ENCODE measurements at places on chromosomes 7 and 10. TPM values are rescaled to one million over a fixed set of nuclear protein-coding genes. Genes with fewer than 3 reads are reported as not detected.

Gene DNAH11
- 0.45 TPM for total RNA-seq

Gene FBXO24
- 0.45 TPM for total RNA-seq

Gene PPP1R3C
- 39.1 TPM for total RNA-seq

Gene CRTAC1
- total RNA-seq, result not detected

Gene VTI1A
- total RNA-seq, result 222 TPM

Gene COL1A2
- 30.9 TPM for total RNA-seq

Gene NEUROD6
- total RNA-seq, result not detected

DNA sequence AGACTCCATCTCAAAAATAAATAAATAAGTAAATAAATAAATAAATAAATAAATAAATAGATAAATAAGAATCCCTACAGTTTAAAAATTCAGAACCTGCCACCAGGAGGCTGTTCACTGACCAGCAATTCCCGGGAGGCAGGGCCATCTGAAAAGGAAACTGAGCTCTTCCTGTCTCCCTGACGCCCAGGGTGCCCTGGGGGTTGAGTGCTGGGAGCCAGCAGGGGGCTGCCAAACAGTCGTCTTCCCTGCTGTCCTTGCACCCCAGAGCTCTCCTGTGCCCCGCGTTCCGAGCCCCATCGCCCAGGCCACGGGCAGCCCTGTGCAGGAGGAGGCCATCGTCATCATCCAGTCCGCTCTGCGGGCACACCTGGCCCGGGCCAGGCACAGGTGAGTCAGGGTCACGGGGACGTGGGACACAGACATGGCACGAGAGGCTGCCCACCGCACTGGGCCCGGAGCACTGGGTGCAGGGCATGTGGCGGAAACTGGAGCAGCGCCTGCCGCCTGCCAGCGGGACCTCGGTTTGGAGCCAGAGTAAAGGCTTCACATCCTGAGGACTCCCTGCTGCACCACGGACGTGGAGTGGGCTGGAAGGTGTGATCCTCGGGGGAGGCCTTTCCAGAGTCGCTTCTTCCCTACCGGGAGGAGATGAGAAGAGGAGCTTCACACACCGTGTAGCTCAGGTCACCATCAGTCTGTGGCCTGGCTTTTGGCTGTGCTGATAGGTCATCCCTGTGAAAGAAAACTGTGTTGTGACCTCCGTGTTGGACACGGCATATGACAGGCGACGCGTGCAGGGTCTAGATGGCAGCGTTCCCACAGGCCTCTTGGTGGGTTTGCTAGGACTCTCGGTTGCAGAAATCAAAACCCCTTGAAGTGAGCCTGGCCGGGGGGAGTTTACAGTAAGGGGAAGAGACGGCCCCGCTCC, 25.9 kb upstream of the TTYH3 start:
- H3K4me1 ChIP-seq, result no peaks in the 10 kb centered on the region
- no peak for DNase-seq
- peaks cover 49% of the 10 kb centered on the region for H3K36me3 ChIP-seq
- H3K4me3 ChIP-seq, result no peak overlapping the region

GRCh38 chr7:139680676-139681462, 96.9 kb downstream of the HIPK2 start:
- H3K4me1 ChIP-seq, result peaks cover 61% of the 10 kb centered on the region

- H3K27me3 ChIP-seq, result no peaks in the 10 kb centered on the region
- no peaks in the 10 kb centered on the region for H3K36me3 ChIP-seq
- DNase-seq, result peak; percentile 53
- H3K4me3 ChIP-seq, result no peak overlapping the region
- no peaks in the 10 kb centered on the region for H3K4me1 ChIP-seq
- no peak overlapping the region for H3K27ac ChIP-seq
Observed at GRCh38 chr7:2873686-2874551, 29.8 kb upstream of the GNA12 start.

- no peaks in the 10 kb centered on the region for H3K36me3 ChIP-seq
- no peak for DNase-seq
- no peaks in the 10 kb centered on the region for H3K27me3 ChIP-seq
- peak overlapping the region; percentile 80 for H3K4me3 ChIP-seq
- peak overlapping the region; percentile 73 for H3K27ac ChIP-seq
Observed at GRCh38 chr7:102432442-102433218, 745 bp upstream of the ORAI2 start.

GRCh38 chr7:43232366-43232765, 119.9 kb downstream of the HECW1 start:
- H3K36me3 ChIP-seq, result no peaks in the 10 kb centered on the region
- no peak for DNase-seq
- no peak overlapping the region for H3K4me3 ChIP-seq

DNA sequence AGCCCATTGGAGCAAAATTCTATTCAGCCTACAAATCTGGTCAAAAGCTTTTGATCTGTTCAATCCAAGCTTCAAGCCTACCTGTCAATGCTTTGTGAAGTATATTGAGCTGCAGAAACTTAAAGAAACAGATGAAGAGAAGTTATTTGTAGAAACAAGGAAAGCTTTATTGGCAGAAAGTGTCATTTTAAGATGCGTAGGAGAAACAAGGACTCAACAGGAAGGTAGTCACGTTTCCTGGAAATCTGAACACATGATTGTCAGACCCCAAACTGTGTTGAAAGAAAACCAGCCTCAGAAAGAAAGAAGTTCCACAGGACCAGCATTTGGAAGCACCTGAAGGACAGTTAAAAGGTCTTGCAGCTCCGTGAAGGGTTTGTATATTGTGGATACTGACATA, 34.8 kb upstream of the PURB start:
- no peak overlapping the region for H3K4me3 ChIP-seq
- H3K27ac ChIP-seq, result no peak overlapping the region
- no peaks in the 10 kb centered on the region for H3K36me3 ChIP-seq
- no peaks in the 10 kb centered on the region for H3K27me3 ChIP-seq
- H3K4me1 ChIP-seq, result no peaks in the 10 kb centered on the region
- DNase-seq, result no peak

GRCh38 chr10:75159519-75159918, 48.1 kb downstream of the SAMD8 start:
- DNase-seq, result no peak
- H3K27me3 ChIP-seq, result no peaks in the 10 kb centered on the region
- peaks cover 6% of the 10 kb centered on the region for H3K4me1 ChIP-seq
- H3K4me3 ChIP-seq, result no peak overlapping the region

- no peaks in the 10 kb centered on the region for H3K27me3 ChIP-seq
- no peak overlapping the region for H3K4me3 ChIP-seq
- no peak overlapping the region for H3K27ac ChIP-seq
- H3K36me3 ChIP-seq, result no peaks in the 10 kb centered on the region
- no peak for DNase-seq
Observed at GRCh38 chr10:104351061-104351702, 2.5 kb upstream of the CFAP58 start.

- no peaks in the 10 kb centered on the region for H3K27me3 ChIP-seq
- H3K27ac ChIP-seq, result no peak overlapping the region
- H3K4me3 ChIP-seq, result no peak overlapping the region
- H3K4me1 ChIP-seq, result no peaks in the 10 kb centered on the region
- H3K36me3 ChIP-seq, result no peaks in the 10 kb centered on the region
Observed at GRCh38 chr7:67496589-67496988, 500.0 kb downstream of the TYW1 start.

DNA sequence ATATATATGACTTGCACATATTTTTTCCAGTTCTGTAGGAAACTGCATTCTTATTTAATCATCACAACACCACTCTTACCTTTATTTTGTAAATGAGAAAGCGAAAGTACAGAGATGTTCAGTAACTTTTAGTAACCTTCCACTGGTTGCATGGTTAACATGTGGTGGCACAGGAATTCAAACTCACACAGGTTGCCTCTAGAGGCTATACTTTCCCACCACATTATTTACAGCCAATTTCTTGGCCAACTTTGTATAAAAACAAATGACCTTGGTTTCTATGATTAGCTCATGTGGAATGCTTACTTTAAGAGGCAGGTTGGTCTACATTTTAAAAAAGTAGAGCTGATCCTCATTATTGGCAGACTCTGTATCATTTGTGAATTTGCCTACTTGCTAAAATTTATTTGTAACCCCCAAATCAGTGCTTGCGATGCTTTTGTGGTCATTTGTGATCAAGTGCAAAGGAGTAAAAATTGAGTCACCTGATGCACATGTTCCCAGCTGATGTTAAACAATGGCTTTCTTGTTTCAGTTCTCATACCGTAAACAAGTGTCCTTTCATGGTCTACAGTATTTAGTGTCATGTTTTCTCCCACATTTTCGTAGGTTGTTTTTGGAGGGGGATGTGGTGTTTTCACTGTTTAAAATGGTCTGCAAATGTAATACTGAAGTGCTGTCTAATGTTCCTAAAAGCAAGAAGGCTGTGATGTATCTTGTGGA, 14.8 kb downstream of the BBS9 start:
- no peaks in the 10 kb centered on the region for H3K27me3 ChIP-seq
- no peak overlapping the region for H3K27ac ChIP-seq
- H3K36me3 ChIP-seq, result no peaks in the 10 kb centered on the region
- no peak for DNase-seq

GRCh38 chr7:125118444-125118843, 188.8 kb upstream of the POT1 start:
- H3K27ac ChIP-seq, result no peak overlapping the region
- no peak for DNase-seq
- no peak overlapping the region for H3K4me3 ChIP-seq

DNA sequence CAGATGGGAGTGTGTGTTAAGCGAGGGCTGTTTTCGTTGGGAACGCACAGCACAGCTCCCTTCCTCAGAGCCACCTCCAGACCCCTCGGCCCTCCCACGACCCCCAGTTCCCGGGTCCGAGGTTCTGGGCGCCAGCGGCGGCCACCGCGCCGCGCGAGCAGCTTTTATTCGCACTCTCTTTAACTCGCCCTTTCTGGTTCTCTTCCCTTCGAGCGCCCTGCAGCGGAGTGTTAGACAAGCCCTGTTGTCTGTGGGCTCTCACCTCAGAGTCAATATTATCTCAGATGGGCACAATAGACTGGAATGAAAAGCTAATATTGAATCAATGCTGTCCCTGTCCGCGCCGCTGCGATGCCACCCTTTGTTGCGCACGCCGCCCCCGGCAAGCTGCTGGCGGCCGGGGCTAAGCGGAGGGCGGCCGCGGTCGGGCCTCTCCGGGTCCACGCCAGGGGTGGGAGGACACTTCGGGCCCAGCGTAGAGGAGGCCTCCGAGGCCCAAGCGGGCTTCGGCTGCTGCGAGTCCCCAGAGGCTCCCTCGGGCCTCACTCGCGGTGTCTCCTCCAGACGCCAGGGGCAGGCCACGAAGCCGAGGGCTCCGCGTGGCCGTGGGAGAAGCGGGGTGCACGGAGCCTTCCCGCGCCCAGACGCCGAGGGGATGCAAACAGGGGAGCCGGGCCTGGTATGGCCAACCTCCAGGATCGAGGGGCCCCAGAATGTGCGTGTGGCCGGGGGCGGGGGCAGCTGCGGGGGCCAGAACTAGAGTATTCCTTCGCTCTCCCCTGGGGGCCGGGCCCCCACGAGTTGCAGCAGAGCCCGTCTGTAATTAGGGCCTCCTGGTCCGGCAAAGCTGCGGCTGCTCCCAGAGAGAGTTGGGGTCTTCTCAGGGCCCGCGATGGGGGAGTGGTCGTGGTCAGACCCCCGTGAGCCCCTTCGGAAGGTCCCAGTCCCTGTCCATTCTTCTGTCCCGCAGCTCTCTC, 7.9 kb upstream of the EMX2 start:
- H3K36me3 ChIP-seq, result no peaks in the 10 kb centered on the region
- DNase-seq, result no peak
- no peak overlapping the region for H3K4me3 ChIP-seq
- H3K27me3 ChIP-seq, result peaks cover 99% of the 10 kb centered on the region
- H3K4me1 ChIP-seq, result peaks cover 23% of the 10 kb centered on the region

GRCh38 chr10:31346953-31347352, 27.9 kb downstream of the ZEB1 start:
- H3K4me1 ChIP-seq, result peaks cover 69% of the 10 kb centered on the region
- H3K27me3 ChIP-seq, result no peaks in the 10 kb centered on the region
- H3K27ac ChIP-seq, result no peak overlapping the region
- no peak for DNase-seq

GRCh38 chr7:54881816-54882520, 123.0 kb upstream of the SEC61G start:
- H3K27me3 ChIP-seq, result no peaks in the 10 kb centered on the region
- H3K4me1 ChIP-seq, result no peaks in the 10 kb centered on the region
- H3K36me3 ChIP-seq, result no peaks in the 10 kb centered on the region

GRCh38 chr10:112497347-112497950, 50.4 kb downstream of the VTI1A start:
- H3K36me3 ChIP-seq, result no peaks in the 10 kb centered on the region
- H3K4me3 ChIP-seq, result no peak overlapping the region
- no peak overlapping the region for H3K27ac ChIP-seq
- peaks cover 6% of the 10 kb centered on the region for H3K4me1 ChIP-seq

DNA sequence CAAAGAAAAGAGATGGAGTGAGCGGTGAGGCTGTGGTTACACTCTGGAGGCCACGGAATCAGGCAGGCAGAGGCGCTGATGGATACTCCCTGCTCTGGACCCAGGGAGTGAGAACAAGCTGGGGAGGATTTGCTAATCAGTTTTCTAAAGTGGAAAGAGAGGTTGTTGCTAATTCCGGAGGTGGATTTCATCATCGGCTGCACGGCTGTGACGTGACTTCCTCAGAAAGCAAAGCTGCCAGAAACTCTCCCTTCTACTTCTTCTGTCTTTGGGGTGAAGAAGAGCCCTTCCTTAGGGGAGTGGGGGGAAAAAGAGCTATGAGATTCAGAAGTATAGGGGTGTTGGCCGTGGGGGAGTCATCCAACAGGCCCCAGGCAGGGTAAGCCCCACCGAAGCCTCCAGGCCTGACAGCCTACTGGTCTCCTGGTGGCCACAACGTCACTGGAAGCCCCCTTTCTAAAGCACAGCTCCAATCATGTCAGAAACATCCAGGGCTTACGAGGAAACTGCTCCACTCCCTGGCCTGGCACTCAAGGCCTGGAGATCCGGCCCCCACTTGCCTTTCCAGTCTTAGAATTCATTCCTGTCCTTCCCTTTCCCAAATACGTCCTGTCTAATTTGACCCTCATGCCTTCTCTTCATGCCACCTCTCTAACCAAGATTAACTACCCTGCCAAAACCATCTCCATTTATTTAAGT, 114.5 kb downstream of the HIP1 start:
- no peaks in the 10 kb centered on the region for H3K4me1 ChIP-seq
- H3K36me3 ChIP-seq, result no peaks in the 10 kb centered on the region
- DNase-seq, result peak; percentile 42
- H3K27ac ChIP-seq, result no peak overlapping the region

DNA sequence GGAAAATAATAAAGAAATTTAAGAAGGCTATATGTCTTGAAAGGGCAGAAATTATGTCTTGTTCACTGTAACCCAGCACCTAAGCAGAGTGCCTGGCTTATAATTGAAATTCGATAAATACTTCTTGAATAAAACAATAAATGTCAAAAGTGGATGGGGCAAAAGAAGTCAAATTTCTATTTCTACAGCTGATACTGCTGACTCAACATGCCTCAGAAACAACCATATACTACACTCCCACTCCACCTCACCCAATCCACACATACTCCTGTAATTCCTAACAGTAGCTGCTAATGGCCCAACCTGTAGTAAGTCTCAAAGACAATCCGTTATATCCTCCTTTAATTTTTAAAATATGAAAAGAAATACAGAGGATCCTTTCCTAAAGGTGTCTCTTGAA, 48.1 kb upstream of the LRRN3 start:
- no peak overlapping the region for H3K27ac ChIP-seq
- H3K27me3 ChIP-seq, result no peaks in the 10 kb centered on the region
- H3K4me3 ChIP-seq, result no peak overlapping the region
- no peaks in the 10 kb centered on the region for H3K4me1 ChIP-seq
- no peak for DNase-seq
- no peaks in the 10 kb centered on the region for H3K36me3 ChIP-seq

- DNase-seq, result no peak
- H3K27ac ChIP-seq, result no peak overlapping the region
- no peaks in the 10 kb centered on the region for H3K4me1 ChIP-seq
- H3K27me3 ChIP-seq, result no peaks in the 10 kb centered on the region
Observed at GRCh38 chr7:24715171-24715570, 42.1 kb downstream of the GSDME start.

Data from stomach (tissue), 19 donors.